ENCODE measurements at places on chromosomes 12 and 14.

DNA sequence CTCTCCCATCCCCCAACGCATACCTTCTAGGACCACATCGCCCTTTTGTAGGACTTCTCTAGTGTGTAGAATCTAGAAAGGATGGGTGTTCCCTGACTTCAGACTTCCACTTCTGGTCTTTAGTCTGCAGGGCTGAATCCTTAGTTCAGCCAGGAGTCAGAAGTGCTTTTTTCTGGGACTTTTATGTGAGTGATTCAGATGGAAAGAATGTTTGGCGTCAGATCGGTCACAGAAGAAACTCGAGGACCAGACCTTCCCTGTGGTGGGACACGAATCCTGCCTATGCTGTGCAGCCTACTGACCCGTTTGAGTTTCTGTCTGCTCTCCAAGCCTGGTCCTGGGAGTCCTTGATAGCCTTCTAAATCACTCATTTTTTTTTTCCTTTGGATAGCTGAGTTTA is 165.4 kb upstream of the SSTR1 start:
- DNase-seq, result no peak

- no peak for DNase-seq
Measured at GRCh38 chr14:50347521-50347920, 35.4 kb downstream of the DMAC2L start.

DNA sequence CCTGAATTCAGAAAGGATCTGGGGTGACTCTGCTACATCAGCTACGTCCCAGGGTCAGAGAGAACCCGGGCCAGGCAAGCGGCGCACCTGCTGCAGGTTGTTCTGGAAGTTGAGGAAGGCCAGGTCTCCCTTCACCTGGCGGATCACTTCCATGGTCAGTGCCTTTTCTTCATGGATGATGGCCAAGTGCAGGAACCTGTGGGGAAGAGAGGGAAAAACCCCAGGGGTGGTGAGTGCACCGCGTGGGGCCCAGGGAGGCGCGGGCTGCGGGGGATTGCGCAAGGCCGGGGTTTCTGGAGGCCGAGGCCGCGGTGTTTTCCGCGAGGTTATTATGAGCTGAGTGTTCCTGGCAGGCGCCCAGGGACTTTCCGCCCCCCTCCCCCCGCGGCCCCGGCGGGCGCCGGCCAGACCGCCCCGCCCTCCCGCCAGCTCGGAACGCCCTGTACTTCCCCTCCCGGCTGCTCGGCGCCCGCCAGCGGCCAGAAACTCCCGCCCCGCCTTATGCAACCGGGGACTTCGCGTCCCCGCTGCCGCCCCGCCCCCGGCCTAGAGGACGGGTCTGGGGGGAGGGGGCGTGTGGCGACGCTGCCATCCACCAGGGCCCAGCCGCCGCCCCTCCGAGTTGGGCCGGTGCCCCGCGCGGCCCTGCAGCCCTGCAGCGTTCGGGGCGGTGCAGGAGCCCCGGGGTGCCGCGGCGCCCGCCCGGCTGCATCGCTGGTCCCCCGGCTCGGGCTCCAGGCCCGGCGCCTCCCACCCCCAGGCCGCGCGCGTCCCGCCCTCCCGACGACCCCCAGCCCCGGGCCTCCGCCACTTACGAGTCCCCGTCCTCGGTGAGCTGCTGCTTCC is 723 bp downstream of the NFKBIA start:
- DNase-seq, result peak; percentile 89

- no peak for DNase-seq
Measured at GRCh38 chr12:128383357-128383937, 116.5 kb downstream of the TMEM132C start.

GRCh38 chr12:88546226-88546625 is 34.0 kb downstream of the KITLG start:
- no peak for DNase-seq

- DNase-seq, result peak; percentile 59
Measured at GRCh38 chr14:74514471-74514941, 20.9 kb downstream of the ISCA2 start.

GRCh38 chr14:88228522-88229236 is 94.4 kb downstream of the KCNK10 start:
- DNase-seq, result no peak

- no peak for DNase-seq
Measured at GRCh38 chr12:111277570-111277969, 91.3 kb downstream of the PHETA1 start.

GRCh38 chr14:79332504-79333197 is 878.7 kb downstream of the DIO2 start:
- no peak for DNase-seq

DNA sequence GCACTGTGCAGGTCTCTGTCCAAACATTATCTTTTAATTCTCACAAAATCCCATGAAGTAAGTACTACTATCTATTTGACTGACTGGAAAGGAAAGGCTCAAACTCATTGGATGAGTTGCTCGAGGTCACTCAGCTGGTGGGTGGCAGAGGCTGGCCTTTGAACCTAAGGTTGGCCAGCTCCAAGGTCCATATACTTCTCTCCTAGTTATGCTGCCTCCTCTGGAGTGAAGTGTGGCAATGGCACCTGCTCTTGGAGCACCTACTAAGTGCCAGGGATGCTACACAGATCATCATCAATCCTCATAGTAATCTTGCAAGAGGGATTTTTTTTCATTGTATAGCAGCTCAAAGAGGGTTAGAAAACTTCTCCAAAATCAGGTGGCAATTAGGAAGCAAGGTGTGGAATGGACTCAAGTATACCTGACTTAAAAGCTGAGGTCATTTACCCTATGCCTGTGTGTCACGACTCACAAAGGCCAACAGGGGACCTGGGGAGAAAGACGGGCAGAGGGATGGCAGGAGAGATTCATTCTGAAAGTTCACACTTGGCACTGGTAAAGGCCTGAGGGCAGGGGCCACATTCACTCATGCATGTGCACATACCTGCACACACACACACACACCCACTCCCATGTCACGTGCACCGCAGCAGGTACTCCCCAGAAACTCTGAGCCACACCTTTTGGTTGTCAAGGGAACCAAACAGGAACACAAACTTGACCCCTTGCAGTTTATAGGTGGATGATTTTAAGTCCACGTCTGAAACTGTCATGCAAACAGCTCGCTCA is 146.4 kb downstream of the FOXN3 start:
- DNase-seq, result no peak

GRCh38 chr12:60231976-60232907 is 636.4 kb downstream of the SLC16A7 start:
- no peak for DNase-seq

DNA sequence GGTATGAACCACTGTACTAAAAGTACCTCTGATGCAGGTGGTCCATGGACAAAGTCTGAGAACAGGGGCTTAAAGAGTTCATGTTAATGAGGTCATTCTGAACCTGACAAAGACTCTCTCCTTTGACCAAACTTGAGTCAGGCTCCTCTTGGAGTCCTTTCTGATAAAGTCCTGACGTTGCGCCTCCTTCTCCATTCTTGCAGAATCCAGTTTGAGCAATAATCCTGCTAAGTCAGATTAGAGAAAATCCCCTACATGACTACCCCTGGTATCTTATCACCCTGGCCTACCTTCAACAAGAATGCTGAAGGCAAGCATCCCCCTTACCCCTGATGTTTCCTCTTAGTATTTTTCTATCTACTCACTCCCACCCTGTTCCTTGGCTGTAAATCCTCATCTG is 46.0 kb upstream of the ISM2 start:
- DNase-seq, result no peak

DNA sequence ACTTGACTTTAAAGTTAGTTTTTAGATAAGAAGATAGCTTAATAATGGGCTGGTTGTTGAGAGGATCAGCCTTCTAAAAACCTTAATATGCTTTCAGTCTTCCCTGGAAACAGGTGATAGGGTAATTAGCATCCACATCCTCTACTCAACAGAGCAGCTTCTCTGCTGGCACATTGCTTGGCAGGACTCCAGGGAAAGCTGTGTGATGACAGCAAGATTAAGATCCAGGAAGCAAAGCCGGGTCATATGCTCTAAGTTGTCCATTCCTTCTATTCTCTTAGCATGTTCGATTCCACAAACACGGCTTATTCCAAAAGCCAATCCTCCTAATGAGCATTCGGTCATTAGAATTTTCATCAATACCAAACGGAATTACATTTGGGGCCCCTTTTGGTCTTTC is 87.0 kb downstream of the HMGA2 start:
- DNase-seq, result no peak

DNA sequence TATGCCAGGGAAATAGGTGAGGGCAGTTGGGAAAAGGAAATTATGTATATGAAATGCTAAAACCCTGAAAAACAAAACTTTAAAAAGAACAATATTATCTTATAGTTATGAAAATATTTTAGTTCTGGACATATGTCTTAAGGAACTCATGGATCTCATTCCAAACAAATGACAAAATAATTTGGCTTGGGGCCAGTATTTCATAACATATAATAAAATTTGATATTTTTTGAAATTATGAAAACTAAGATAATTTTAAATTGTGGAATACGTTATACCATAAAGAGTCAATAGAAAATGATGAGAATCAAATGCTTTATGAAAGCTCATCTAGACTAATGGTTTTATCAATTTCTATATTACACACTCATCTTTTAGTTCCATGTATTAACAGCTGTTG is 173.8 kb upstream of the DCN start:
- DNase-seq, result no peak

DNA sequence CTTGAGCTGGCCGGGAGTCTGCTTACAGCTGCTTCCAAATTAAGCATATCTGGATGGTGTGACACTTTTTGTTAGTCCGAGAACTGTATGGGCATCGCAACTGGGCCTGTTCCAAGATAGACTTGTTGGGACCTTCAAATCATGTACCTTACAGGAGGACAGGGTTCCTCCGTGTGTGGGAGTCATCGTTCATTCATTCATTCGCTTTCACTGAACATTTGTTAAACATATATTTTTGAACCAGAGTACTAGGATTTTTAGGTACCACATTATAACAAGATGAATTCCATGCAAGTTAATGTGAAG is 387 bp upstream of the IPO8 start:
- no peak for DNase-seq

GRCh38 chr12:31015215-31015614 is 58.4 kb upstream of the DDX11 start:
- DNase-seq, result no peak

DNA sequence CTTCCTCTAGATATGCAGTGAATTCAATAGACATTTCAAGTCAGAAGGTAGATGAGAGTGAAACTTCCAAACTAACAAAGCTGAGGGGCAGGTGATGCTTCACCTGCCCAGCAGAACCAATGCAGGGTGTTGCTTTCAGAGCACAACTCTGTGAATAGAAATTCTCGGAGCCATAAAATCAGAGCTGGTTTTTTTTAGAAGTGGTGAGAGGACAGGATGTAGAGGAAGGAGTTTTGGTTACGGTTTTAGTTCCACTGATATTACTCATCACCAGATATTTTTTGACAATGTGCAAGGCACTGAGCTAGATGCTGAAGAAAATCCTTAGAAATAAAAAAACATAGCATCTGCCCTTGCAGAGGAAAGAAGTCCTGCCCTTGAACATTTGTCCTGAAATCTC is 62.2 kb downstream of the BMP4 start:
- DNase-seq, result no peak

GRCh38 chr14:99124482-99125105 is 147.4 kb downstream of the BCL11B start:
- no peak for DNase-seq

- DNase-seq, result no peak
Measured at GRCh38 chr12:28161697-28162096, 28.6 kb upstream of the CCDC91 start.

DNA sequence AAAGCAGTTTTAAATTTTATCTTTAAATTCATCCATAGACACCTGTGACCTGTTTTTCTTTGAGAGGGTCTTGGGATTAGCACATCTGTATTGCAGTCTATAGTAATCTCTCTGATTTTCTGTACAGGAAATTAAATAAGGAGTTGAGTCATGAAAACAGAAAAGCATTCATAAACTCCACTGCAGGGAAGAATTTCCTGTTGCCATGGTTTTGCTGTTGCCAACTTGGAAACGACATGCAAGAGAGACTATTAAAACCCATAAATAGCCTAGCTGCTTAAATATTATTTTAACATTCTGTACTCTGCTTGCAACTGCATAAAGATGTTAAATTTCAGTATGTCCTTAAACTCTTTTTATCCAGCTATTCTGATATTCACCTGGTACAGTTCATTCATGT is 281.0 kb upstream of the RGS6 start:
- DNase-seq, result no peak

GRCh38 chr12:89960011-89960507 is 251.4 kb upstream of the ATP2B1 start:
- no peak for DNase-seq

GRCh38 chr12:108187831-108188230 is 58.7 kb downstream of the WSCD2 start:
- DNase-seq, result no peak

DNA sequence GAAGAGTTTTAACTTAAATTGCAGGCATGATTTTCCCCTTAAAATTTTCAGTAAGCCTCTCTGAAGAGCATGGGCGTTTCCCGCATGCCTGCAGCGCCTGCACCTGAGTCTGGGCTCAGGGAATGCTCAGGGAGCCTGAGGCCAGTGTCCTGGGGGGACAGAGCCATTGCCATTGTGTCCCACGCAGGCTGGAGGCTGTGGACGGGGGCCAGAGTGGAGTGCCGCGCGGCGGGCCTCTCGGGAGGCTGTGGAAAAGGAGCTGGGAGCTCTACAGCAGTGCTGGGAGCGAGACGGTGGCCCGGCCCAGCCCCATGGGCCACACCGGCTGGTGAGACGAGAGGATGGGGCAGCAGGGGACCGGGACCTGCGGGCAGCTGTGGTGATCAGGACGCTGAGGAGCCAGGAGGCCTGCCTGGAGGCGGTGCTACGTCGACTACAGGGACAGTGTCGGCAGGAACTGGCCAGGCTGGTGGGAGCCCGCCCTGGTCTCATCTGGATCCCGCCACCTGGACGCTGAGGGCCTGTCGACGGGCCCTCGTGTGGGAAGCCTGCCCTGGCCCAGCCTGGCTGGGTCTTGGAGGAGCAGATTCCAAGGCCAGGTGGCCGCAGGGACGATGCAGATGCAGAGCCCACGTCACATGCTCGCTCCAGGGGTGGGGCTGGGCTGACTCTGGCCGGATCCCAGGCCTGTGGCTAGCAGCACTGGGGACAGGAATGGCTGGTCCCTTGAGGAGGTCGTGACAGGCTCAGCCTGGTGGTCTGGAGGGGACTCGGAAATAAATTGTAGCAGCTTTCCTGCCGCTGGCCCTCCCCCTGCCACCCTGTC is 7.6 kb downstream of the TEDC1 start:
- DNase-seq, result no peak
